ENCODE measurements at places on chromosomes 13 and 19.
A peak's percentile ranks its signal among the peaks of the same experiment; 100 is the strongest.

DNA sequence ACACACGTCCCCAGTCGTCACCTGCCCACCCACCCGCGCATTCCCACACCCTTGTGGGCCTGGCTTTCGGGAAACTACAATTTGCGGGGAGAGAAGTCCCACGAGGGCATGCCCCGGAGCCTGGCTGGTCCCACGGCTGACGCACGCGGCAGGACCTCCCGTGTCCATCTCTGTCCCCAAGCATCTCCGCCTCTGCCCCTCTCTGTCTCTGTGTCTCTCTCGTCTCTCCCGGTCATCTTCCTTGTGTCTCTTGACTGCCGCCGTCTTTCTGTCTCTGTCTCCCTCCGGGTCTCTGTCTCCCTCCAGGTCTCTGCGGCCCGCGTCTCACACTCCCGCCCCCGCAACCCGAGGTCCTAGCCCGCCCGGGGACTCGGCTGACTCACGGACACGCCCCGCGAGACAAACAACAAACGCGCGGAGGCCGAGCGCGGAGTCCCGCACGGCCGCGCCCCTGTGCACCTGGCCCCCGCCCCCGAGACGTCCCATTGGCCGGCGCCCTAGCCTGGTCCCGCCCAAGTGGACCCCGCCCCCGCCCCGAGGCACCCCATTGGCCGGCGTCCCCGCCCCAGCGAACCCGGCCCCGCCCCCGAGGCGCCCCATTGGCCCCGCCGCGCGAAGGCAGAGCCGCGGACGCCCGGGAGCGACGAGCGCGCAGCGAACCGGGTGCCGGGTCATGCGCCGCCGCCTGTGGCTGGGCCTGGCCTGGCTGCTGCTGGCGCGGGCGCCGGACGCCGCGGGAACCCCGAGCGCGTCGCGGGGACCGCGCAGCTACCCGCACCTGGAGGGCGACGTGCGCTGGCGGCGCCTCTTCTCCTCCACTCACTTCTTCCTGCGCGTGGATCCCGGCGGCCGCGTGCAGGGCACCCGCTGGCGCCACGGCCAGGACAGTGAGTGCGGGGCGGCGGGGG, at the start of gene FGF22:
Gene FGF22 (plus strand): TSS at position 627 of the 908 bp plus-strand sequence. CDS start 47 bp downstream, at position 674.
- DNase-seq, result peak; percentile 88

GRCh38 chr13:52921194-52921593, 72.8 kb upstream of the PCDH8 start:
- no peak for DNase-seq

DNA sequence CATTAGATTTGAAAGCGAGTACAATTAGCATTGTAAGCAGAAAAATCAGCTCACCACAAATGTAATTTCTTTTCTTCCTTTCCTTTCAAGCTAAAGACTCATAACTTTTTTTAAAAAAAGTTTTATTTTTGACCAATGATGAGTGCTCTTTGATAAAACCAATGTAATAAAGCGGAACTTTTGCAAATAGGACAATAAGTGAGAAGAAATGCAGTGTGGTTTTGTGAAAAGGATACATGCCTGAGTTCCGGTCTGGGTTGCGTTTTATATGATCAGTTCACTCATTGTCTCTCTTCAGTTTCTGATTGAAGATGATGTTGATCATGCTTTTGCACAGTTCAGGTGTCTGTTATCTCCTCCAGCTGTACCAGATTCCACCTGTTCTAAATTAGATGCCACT, 274.4 kb downstream of the KLF12 start:
- no peak for DNase-seq

GRCh38 chr19:51364200-51365106, 1.7 kb downstream of the ETFB start:
- DNase-seq, result no peak

DNA sequence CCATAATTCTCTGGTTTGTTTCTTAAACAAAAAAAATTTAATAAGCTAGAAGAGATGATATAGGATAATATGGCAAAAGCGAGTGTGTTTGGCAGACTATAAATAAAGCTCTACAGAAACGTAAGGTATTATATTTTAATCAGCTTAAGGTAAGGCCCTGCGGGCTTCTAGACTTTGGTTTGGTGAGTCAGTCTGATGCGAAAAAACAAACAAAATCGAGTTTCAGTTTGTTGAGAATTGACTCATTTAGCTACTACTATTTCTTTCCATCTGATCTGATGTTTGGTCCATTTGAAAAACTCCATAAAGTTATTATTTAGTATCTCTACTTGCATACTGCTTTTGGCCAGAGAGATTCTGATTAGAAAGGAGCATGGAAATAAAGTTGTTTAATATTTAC, 138.0 kb downstream of the MIPEP start:
- DNase-seq, result no peak

DNA sequence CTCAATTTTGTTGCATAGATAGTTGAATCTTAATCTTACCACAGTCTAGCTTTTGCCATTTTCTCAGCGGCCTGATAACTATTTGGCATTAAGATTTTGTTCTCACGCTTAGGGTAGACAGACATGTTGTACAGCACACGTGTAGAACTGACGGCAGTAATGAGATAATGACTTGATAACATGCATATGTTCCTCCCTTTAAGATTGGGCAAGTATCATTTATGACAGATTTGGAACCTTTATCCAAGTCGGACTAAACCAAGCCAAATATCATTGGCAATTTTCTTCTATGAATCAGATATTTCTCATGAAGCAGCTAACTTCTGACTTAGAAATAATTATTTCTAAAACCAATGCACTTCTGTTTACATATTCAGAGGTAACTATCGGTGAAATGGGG, 205.5 kb downstream of the NDFIP2 start:
- no peak for DNase-seq

GRCh38 chr13:24207841-24208667, 47.5 kb downstream of the SPATA13 start:
- no peak for DNase-seq

DNA sequence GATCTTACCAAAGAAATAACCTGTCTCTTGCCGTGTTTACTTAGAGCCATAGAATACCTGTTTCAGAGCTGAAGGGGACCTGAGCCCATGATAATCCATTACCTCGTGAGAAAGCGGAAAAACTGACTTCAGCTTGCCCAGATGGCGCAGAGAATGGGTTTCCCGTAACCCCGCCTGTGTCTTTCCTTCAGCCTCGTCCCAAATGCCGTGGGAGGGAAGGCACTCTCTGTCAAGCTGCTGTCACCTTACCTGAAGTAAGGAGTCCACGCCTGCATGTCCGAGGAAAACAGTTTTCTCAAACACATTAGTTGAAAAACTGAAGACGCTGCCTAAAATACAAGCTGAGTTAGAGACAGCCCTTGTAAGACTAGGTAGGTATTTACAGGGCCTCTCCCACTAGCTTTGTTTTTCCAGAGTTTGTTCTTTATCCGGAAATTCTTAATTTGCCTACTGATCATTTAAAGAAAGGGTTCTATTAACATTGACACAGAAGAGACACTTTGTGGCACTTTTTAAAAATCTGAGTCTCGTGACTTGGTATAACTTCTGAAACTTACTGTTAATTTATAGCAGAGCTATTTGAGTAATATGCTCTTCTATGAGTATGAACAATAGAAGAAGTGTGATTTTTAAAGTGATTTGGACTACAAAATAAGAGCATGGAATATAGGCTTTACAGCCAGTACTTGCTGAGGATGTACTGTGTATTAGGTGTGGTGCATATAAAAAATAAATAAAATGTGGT, 1.3 kb upstream of the INTS6 start:
- peak; percentile 50 for DNase-seq

DNA sequence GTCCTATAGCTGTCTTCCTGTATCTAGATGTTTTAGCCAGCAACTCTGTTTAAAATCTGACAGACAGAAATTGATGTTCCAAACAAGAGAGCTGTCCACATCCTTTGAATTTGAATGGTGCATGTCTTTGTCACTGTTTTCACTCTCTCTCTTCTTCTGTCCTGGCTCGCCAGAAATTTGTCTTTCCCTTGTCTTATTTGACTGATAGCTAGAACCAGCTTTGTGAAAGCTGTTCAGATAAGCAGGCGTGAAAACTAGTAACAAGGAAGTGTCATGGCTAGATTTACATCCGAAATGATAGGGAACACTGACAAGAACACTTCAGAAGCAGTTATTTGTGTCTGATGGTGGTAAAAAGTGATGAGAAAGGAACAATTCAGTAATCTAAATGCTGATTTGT, 354.9 kb upstream of the SLITRK1 start:
- DNase-seq, result no peak

Data from T-helper 2 cell treated with Interferon-gamma antibody and Interleukin-4, amounts not matched to agents 5 μg/mL and 100 μg/mL, for 36 hours (primary cell).